ENCODE measurements at places on chromosomes 12 and 14.

DNA sequence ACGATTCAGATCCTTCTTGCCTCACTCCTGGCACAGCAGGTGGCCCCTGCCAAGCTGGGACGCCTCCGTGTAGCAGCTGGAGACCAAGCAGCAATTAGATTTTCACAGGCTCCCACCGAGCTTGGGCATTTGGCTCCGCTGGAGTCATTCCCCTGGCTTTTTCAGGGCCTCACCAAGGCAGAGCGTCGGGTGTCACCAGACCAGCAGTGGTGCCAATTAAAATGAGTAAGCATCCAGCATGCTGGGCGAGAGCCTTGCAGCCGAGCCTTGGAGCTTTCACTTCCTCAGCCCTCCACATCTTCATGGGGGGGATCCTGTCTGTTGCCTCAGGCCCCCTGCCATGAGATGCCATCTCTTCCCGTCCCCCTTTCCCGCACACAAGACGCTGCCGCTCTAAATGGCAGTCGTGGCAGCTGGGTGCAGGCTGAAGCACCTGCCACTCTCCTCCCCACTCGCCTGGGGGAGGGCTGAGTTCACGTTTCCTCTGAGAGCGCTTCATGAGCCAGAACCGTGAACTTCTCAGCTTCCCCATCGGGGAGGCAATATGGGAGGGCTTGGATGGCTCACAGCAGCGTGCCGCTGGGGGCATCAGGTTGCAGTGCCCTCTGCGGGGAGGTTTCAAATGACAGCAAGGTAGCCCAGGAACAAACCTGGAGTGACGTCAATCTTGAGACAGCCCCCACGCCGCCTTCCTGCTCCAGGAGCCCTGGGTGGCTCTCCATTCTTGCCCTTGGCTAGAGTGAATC lies 11.7 kb downstream of the TPCN1 start:
- DNase-seq: peak; percentile 37

- DNase-seq: no peak
Measured at GRCh38 chr12:64566122-64566521, 44.2 kb upstream of the RASSF3 start.

- DNase-seq: no peak
Measured at GRCh38 chr12:71652656-71653055, 11.0 kb downstream of the ZFC3H1 start.

- DNase-seq: no peak
Measured at GRCh38 chr12:113318900-113319628, 15.8 kb downstream of the SLC8B1 start.

- DNase-seq: no peak
Measured at GRCh38 chr12:27303139-27304111, 29.2 kb upstream of the BMAL2 start.

- no peak for DNase-seq
Measured at GRCh38 chr12:44000309-44000952, 164.6 kb downstream of the TMEM117 start.

GRCh38 chr14:106200541-106201315 lies 674.3 kb downstream of the TMEM121 start:
- DNase-seq: no peak

DNA sequence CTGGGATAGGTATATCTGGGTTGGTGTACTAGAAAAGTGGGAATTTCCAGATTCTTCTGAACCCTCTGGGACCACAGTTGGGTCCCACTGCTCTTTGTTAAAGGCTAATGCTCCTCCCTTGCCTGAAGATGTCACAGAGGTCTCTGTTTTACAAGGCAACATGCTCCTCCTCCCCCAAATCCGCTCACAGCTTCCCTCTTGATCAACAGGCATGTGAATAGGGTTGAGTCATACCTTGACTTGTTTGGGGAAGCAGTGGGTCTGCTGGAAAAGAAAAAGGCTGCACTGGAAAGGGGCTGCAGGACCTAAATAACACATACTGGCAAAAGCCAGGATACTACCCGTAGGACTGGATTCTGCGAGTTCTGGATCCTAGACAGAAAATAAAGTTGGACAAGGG lies 165.4 kb upstream of the TMEM260 start:
- no peak for DNase-seq

GRCh38 chr14:70113211-70113610 lies 75.5 kb downstream of the SLC8A3 start:
- DNase-seq: no peak

- no peak for DNase-seq
Measured at GRCh38 chr12:3680919-3681594, 71.9 kb downstream of the CRACR2A start.

- peak; percentile 29 for DNase-seq
Measured at GRCh38 chr12:11545484-11546330, 103.8 kb upstream of the ETV6 start.

DNA sequence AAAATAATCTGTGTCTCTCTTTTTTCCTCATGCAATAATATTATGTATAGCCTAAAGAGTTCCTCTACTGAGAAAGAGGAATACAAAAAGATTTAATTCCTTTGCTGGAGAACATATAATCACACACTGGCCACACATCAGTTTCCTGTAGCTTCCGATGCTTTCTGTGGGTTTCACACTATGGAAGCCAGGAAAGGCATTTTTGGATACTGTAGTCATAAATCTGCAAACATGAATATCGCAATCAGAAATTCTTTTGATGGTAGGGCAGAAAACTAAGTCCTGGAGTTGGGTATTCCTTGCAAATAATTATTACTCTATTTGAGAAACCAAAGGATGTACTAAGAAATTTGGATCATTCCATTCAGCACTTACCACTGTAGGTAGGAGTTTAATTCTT lies 260.0 kb downstream of the ACSS3 start:
- no peak for DNase-seq

DNA sequence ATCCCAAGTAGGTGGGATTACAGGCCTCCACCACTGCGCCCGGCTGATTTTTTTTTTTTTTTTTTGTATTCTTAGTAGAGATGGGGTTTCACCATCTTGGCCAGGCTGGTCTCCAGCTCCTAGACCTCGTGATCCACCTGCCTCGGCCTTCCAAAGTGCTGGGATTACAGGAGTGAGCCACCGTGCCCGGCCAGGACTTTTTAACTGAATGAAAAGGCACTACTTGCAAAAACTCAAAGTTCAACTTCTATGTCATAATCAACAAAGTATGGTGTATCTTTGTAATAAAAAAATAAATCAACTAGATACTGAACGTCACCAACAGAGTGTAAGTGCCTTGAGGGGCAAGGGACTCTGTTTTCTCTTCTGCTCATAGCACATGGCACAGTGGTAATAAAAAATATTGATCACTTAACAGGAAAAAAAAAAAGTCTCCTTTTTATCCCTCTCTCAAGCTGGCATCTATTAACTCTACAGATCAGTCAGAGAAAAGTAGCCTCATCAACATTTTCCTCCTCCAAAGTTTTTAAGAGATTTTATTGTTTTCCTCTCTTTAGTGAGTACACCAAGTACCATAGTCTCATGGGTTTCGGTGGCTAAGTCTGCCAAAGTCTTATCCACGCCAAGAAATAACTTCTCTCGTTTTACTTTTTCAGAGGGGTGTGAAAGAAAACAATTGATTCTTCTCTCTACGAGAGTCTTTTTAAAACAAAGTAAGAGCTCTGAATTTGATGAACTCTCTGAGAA lies 10.6 kb upstream of the FOXN3 start:
- no peak for DNase-seq

GRCh38 chr14:56131865-56132833 lies 13.9 kb downstream of the PELI2 start:
- DNase-seq: no peak

DNA sequence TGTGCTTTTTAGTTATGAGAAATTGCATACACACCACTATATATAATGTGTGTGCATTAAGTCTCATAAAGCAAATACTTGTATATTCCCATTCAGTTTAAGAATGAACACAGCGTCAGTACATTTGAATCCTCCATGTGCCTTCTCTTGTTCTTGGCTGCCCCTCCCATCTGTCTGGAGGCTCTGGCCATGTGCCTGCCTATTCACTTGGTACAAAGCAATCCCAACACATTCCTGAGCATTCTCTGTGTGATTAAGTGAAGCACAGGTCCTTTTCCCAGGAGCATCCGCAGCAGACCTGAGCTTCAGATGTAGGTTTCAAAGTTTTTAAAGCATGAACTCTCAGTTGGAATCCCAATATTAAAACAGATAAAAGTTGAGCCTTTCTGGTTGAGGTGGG lies 58.7 kb downstream of the POLR3B start:
- DNase-seq: no peak

GRCh38 chr14:93073910-93074769 lies 41.6 kb downstream of the ITPK1 start:
- no peak for DNase-seq

DNA sequence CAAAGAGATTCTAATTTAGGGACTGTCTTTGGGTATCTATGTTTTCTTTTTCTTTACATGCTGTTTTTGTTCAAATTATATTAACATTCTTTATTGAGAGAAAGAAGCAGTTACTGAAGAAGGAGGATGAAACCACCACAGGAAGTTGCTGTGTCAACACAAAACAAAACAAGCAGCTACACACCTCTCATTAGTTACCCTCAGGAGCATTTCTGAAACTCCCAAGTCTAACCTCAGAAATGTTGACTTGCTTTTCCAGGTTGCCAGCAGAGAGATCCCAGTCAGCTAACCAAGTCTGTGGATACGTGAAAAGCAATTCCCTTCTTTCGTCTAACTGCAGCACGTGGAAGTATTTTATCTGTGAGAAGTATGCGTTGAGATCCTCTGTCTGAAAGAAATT lies 33.5 kb downstream of the CLEC1A start:
- no peak for DNase-seq

- peak; percentile 74 for DNase-seq
Measured at GRCh38 chr12:51323966-51324895, at the start of gene BIN2. BIN2 (minus strand) TSS chr12:51324174; CDS start chr12:51324102, 72 bp downstream.

- no peak for DNase-seq
Measured at GRCh38 chr12:8871068-8871467, 43.2 kb upstream of the PHC1 start.

DNA sequence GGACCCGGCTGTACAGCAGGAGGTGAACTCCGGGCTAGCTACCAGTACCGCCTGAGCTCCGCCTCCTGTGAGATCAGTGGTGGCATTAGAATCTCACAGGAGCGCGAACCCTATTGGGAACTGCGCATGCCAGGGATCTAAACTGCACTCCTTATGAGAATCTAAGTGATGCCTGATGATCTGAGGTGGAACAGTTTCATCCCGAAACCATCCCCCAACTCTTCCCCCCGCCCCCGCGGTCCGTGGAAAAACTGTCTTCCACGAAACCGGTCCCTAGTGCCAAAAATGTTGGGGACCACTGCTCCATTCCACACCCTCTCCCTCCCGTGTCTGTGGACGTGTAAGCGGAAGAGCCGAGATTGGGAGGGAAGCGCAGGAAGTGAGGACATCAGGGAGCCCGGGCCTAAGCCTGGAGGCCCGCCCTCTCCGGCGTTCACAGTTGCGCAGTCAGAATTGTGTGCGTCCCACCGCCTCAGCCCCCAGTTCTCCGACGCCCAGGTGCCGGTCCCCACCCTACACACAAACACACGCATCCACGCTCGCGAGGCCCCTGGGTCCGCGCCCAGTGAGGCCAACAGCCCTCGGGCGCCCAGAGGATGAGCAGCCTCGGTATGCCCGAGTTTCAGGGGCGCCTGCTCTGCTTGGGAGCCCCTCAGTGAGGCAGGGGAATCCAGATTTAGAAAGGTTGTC lies 1.8 kb upstream of the RNASE4 start:
- DNase-seq: peak; percentile 75

DNA sequence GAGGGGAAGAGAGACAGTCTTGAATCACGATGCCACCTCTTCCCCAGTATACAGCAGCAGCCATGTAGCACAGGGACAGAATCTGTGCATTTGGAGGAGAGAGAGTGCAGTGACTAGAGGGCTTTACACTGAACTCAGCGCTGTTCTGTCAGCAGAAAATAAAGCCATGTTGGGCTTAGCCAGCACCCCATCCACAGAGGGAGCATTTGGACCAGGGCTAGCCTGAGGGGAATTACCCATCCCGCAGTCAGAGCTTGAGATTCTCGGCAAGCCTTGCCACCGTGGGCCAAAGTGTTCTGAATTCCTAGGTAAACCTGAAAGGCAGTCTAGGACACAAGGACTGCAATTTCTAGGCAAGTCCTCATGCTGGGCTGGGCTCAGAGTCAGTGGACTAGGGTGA lies 120.4 kb upstream of the CNOT2 start:
- no peak for DNase-seq

DNA sequence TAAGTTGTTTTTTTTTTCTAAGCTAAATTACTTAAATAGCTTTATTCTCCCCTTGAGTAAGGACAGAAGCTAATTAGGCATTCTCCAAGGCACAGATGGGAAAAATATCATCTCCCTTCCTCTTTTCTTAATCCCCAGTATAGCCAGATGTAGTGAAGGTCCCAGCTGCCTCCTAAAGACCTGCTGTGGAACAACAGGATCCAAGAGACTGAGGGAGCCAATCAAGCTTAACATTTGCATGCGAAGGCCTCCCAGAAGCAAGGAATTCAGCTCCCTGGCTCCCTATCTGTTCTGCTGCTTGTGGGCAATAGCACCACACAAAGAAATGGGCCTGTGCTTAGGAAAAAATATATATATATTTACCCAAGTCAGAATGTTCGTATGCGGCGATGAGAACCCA lies 255.2 kb downstream of the SYT1 start:
- DNase-seq: no peak

GRCh38 chr12:105696-106095 lies 39.1 kb downstream of the IQSEC3 start:
- DNase-seq: no peak

DNA sequence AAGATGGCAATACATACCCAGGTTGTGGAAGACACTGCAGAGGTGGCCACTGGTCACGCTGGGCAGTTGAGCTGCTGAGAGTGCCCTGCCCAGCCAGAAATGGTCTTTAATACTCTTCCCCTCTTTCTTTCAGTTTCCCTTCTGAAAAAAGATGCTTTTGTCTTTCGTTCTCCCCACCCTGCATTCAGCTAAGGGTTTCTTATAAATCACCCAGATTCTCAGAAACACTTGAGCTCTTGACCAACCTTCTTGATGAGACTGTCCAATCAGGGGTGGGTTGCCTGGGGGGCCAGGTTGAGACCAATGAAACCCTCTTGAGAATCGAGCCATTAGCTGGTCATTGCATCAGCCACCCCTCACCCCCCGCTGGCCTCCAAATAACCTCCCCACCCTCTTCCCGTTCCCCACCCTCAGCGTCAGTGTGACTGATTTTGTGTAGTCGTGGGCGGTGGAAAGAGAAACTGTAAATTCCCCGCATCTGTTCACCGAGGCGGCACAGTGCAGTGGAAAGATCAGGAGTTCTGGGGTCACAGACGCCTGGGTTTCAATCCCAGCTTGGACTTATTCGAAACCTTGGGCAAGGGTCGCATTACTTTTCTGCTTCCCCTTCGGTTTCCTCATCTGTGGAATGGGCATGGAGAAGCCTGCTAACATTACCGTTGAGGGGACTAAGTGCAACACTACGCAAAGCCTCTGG lies 52.3 kb downstream of the SLC25A47 start:
- DNase-seq: peak; percentile 16

- no peak for DNase-seq
Measured at GRCh38 chr12:66131067-66131688, 628 bp upstream of the LLPH start.

Data from activated effector memory CD4-positive, alpha-beta T cell treated with Interleukin-2 at 50 U/mL for 16 hours (primary cell).